Tibial artery (tissue), 4 donors: ENCODE measurements at places on chromosomes 7 and 10.

- DNase-seq, result no peak
- H3K27me3 ChIP-seq, result no peaks in the 10 kb centered on the region
- H3K36me3 ChIP-seq, result no peaks in the 10 kb centered on the region
- no peak overlapping the region for H3K4me3 ChIP-seq
- no peak overlapping the region for H3K27ac ChIP-seq
- H3K4me1 ChIP-seq, result no peaks in the 10 kb centered on the region
Measured at GRCh38 chr10:75814014-75814413, 382.6 kb downstream of the LRMDA start.

DNA sequence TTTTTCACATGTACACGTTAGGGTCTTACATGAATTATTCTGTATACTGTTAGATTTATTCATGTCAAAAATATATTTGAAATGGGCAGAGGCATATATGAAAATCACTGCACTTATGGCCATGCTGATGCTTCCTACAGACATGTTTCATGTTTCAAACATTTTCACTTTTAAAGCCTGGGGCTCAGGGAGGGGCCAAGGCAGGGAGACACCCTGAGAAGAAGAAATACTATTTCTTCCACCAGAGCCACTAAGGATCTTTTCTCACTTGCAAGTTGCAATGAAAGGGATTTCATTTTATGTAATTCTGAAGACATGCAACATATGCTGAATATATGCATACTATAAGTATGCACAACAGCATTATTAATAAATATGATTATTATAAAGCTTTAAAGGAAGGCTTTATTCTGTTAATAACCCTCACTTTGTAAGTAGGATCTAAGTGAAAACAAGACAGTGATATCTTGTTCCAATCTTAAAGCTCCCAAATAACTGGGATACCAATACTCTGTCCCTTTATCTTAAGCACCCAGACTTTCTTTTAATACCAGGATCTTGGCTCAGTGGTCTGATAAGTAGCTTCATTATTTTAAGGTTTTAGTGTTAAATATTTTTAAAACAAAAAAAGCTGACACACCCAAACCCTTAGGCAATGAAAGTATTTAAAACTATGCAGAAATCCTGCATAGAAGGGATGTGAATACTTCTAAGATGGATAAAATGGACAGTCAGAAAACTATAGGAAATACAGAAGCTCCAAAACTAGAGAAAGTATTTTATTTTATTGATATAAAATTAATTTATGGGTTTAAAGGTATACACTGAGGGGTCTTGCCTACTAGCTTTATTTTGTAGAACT lies 148.0 kb downstream of the SNX13 start:
- H3K27ac ChIP-seq, result no peak overlapping the region
- H3K4me3 ChIP-seq, result no peak overlapping the region
- no peak for DNase-seq
- H3K27me3 ChIP-seq, result no peaks in the 10 kb centered on the region
- H3K36me3 ChIP-seq, result peaks cover 31% of the 10 kb centered on the region

GRCh38 chr7:94160719-94161435 lies 156.7 kb upstream of the BET1 start:
- H3K4me3 ChIP-seq, result no peak overlapping the region
- H3K36me3 ChIP-seq, result no peaks in the 10 kb centered on the region
- no peaks in the 10 kb centered on the region for H3K27me3 ChIP-seq

- H3K36me3 ChIP-seq, result no peaks in the 10 kb centered on the region
- H3K27me3 ChIP-seq, result no peaks in the 10 kb centered on the region
- peaks cover 9% of the 10 kb centered on the region for H3K4me1 ChIP-seq
- no peak overlapping the region for H3K27ac ChIP-seq
Measured at GRCh38 chr10:60414877-60415585, 25.4 kb upstream of the ANK3 start.
